ENCODE measurements at places on chromosomes 2 and 18.

DNA sequence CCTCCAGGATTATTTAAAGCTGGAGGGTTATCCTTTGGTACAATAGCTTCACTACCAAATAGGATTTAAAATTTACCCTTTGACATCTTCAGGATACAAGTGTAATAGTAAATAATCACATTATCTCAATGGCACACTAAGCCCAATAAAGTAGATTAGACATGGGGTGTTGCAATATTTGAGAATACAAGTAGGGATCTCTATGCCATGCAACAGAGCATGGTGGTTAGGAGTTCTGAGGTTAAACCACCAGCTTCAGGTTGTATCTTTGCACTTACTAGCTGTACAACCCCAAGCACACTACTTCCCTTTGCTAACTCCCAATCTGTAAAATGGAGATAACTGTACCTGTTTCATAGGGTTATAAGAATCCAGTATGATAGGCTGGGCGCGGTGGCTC is 6.2 kb downstream of the MBD2 start:
- DNase-seq, result no peak

DNA sequence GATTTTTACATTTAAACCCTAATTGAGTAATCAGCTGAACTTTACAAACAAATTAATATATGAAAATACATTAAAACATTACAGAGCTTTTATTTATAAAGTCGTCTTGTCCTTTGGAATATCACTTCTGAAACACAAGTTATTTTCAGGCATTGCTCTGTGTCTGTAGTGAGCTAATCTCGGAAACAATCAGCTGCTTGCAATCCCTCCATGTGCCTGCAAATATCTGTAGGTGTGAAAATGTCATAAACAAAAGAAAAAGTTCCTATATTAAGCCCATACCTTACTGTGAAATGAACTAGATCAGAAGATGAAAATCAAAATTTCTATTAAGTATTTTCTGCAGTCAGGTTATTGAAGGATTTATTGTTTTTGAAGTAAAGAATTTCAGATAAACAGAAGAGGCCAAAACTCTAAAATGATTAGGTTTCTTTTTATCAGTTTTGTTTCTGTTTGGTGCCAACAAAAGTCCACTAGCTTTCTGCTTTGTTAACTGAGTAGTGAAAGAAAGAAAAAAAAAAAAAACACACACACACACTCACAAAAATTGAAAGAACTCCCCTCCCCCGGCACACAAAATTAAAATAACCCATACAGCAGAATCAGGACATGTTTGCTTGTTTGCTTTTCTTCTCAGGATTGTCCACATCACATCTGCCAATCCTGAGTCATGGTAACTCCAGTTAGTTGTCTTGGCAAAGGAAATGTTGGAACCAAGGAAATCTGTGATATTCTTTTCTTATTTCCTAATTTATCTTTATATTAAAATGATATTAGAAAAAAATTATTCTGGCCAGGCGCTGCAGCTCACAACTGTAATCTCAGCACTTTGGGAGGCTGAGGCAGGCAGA is 627.0 kb upstream of the SLC39A10 start:
- DNase-seq, result no peak

- no peak for DNase-seq
Measured at GRCh38 chr2:100130595-100131391, 11.6 kb downstream of the AFF3 start.

GRCh38 chr2:139746901-139747300 is 966.7 kb upstream of the NXPH2 start:
- no peak for DNase-seq

DNA sequence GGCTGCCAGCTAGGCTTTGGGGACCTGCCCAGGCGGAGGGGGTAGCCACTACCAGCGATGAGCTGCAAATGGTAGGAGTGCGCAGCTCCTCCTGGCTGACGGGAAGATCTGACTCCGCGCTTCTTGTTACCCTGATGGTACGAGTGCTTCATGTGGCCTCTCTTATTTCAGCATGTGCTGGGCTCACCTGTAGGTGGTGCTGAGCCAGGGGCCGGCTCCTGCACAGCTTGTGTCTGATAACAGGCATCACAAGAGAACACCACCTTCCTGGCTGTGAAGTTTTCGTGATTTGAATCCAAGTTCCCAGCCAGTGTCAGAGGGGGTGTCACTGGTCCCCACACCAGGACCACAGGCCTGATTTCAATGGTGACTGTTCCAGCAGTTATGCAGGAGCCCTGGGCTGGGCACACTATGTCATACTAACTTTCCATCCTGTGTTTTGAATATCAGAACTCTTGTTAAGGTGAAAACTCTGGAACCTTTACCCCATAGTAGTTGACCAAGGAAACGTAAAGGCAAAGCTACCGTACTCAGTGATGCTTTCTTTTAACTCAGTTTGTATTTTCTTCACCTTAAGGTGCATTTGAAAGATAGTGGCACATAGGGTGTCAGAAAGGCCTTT is 28.0 kb downstream of the APCDD1 start:
- DNase-seq, result no peak

DNA sequence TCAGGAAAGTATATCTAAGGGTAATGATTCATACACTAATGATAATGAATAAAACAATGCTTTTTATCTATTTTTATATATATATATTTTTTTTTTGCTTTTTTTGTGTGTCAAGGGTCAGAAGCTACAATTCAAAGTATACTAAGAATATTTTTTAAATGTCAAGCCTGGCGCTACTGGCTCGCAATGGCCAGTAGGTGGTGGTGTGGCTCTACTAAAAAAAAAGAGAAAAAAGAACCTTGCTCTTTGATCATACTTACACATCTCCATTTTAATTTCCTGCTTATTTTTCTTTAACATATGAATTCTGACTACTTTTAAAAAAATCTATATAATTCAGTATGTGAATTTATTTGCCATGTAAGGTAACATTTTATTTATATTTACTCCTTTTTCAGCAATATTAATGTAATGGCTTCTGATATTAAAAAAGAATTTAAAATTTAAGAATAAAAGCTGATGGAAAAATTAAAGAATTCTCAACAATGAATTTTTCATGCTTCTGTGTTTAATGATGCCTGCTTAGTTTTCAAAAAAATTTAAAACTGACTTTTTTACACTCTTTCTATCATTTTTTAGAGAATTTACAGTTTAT is 232.9 kb downstream of the GULP1 start:
- DNase-seq, result no peak

Data from SJSA1 (cell line).